Fibroblast of skin of left biceps (primary cell): ENCODE measurements at places on chromosomes 2 and 18.

DNA sequence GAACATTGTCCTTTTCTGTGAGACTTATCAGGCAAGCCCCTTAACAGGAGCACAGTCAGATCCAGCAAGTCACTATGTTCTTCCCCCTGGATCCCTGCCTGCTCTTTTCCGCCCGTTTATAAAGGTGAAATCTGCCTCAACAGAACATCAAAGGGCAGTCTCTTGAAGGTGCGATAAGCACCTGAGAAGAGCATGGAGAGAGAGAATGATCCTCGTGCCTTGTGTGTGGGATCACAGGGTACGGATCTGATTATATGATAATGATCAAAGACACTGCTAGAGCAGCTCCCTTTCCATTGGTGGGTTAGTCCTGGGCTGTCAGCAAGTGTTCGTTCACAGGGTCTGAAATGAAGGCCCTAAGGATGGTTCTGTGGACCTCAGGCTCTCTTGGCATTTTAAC, 106.4 kb downstream of the ZAP70 start:
- no peak for DNase-seq

DNA sequence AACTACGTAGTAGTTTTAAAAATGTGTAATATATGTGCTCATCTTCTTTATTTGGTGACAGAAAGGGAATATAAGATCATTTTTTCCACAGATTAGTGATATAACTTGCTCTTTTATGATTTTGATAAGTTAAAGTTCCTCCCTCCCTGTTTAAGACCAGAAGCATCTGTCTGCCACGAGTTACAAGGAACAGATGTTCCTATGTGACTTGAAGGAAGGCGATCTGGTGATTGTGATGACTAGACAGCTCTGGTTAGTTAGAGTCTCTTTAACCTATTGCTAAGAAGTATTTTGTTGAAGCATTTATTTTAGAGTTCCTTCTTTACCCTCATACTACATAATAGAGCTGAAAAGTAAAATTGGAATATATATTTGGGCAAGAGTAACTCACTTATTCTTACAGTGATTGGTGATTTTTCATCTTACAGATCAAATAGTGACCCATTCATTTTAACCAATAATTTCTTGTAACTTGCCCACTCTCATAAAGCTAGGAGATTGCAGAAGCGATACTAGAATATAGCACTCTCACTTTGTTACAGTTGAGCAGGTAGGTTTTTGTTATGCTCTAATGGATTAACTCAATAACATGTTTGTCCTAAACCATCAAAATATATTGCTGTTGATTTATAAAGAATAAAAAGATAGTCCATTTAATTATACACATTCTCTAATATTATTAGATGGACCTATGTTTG, 218.7 kb downstream of the SLC4A10 start:
- DNase-seq, result no peak

DNA sequence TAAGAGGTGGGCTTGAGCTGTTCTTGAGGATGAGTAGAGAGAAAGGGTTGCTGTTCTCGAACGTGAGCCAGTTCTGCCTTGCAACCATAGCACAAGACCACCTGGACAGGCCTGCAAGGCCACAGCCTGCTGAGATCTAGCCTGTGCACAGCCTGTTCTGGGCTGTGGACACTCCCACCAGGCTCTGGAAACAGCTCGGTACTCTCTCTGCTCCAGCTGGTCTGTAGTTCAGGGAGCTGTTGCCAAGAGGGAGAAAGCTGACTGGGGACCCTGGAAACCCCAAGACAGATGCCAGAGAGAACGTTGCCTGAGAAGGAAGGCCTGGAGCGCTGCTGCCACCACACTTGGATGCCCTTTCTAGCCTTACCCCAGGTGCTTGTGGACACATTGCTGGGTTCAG, 69.8 kb downstream of the CTIF start:
- DNase-seq, result no peak

DNA sequence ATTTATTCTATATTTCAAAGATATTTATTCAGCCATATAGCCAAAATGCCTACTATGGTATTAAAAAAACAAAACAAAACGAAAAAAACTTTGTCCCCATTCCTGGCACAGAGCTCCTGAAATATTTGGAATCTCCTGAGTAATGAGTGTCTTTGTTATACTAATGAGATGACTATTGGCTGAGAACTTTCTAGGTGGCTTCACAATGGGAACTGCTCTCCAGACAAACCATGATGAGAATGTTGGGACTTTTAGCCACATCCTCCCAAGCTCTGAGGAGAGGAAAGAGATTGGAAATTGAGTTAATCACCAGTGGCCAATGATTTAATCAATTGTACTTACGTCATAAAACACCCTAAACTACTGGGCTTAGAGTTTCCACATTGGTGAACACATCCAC, 631.8 kb upstream of the SETBP1 start:
- no peak for DNase-seq

DNA sequence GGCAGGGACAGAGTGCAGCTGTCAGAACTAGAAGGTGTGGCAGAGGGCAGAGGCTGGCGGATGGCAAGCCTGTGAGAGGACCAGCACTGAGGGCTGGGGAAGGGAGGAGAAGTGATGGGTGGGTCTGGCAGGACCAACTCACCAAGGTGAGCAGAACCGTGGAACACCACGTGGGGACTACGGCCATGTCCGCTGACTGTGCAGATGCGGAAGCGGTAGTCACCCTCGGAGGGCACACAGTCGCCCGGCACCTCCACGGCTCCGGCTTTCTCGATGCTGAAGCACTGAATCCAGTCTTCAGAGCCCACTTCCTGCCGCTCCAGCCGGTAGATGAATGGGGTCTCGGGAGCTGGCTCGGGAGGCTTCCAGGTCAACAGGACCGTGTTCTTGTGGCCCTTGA, 4.2 kb downstream of the OBSL1 start:
- DNase-seq, result no peak

GRCh38 chr2:230418341-230419016, 2.5 kb downstream of the SP100 start:
- DNase-seq, result no peak

DNA sequence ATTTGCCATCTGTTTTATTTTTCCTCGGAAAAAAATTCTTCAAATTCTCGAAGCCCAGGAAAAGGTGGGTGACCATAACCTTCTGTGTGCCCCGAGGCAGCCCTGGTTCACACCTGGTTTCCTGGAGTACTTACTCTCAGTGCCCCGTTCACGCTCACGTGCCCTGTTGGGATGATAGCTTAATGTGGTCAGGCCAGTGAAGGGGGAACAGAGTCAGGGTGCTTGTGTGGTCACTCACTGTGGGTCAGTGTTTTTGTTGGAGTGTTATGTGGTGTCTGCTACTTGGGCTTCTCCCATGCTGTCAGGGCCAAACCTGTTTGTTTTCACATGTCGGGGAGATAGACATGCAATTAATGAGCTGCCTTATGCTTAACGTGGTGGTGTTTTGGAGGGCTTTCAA, 78.1 kb downstream of the MAP4K4 start:
- DNase-seq, result no peak

GRCh38 chr2:181275643-181276070, 181.5 kb upstream of the ITGA4 start:
- DNase-seq, result no peak

DNA sequence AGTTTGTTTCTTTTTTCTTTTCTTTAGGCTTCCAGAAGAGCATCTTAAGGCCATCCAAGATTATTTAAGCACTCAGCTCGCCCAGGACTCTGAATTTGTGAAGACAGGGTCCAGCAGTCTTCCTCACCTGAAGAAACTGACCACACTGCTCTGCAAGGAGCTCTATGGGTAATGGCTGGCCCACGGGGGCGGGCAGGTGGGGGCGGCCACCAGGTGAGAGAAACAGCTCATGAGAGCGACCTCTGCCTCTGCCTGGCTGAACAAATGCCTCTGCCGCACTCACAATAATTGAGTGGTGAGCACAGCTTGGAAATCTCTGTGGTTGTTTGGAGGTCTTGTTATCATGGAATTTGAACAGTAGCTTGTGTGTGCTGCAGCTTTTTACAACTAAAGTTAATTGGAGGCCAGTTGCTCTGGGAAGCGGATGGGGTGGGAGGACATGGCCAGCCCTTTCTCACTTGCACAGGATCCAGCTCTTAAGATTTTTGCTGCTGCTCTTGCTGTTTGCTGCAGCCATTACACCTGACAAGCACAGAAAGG, 70.4 kb downstream of the INPP5D start:
- DNase-seq, result no peak

GRCh38 chr2:191938779-191939178, 91.9 kb upstream of the CAVIN2 start:
- DNase-seq, result no peak

GRCh38 chr18:58525928-58526424, 102.9 kb downstream of the ALPK2 start:
- no peak for DNase-seq

- DNase-seq, result no peak
Observed at GRCh38 chr2:238449909-238450417, 23.2 kb downstream of the ASB1 start.

DNA sequence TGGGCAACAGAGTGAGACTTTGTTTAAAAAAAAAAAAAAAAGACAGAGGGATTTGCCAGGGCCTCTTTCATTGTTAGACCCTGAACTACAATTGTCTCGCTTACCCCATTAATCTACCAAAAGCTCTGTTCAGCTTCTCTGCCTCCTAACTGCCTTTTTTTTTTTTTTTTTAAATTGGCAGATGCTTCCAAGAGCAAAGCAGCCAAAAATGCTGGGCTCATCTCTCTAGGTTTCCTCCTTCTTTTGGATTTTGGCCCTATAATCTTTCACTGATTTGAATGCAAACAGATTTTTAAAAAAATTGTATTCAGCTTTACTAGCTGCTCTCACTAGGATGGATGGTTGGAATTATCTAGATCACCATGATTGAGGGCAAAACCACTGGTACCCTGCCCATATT, 33.2 kb upstream of the RAPGEF4 start:
- DNase-seq, result no peak

DNA sequence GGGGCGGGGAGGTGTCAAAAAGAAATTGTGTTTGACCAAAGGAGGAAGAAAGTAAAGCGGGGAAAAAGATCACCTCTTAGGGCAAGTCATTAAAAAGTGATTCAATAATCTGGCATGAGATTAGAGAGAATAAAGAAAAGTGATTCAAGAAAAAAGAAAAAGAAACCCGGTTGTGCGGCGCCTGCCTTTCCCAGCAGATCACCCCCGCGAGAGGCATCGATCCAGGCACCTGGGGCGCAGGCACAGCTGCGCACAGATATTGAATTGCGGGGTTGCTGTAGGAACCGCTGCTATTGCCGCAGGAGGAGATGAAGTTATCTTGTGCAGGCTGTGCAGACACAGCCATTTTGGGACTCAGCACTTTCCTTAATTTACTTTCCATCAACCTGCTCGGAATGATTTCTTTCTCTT, 71.2 kb downstream of the PLB1 start:
- DNase-seq, result no peak

DNA sequence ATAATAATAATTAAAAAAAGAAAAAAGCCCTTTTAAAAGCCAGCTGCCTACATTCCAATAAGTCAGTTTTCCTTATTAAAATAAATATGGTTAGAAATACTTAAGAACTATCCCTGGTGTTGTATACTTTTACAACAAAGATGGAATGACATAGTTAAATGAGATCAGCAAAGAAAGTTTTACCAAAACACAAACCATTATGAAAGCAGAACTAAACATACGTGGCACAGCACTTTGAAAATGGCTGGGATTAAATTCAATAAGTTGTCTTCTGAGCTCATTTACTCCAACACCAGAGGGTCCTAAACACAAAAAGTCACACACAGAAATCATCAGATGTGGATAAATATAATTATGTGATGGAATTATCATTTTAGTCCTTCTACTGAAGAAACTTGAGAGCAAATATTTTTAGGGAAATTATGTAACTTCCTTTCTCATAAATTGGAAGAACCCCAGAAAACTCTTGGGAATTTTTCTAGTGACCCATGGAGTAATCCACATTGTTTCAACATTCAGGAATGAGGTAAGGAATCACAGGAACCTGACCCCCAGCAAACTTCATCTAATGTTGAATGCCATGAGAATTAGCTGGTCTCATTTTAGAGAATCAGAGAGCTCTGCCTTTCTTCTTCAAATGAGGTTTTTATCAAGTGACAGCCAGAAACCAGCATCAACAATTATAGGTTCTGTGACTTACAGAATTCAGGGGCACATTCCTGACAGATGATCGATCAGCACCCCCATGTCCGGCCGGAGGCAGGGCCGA, 11.5 kb upstream of the TMEM237 start:
- DNase-seq, result peak; percentile 90

DNA sequence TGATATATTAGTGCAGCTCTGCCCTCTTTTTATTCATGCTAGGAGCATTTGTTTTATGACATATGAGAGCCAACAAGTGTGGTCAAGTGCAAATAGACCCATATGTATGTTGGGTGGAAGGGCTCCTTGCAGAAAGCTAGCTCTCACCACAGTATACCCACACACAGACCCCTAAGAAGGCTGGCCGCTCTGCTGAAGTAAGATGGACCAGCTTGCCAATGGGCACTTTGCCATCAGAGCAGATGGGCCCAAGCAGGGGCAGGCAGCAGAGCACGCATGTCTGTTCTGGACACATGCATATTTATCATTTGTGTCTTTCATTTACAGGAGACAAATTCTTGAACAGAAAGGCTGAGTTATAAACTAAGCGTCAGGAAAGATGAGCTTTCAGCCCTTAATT, 187.5 kb upstream of the DTNA start:
- DNase-seq, result no peak

DNA sequence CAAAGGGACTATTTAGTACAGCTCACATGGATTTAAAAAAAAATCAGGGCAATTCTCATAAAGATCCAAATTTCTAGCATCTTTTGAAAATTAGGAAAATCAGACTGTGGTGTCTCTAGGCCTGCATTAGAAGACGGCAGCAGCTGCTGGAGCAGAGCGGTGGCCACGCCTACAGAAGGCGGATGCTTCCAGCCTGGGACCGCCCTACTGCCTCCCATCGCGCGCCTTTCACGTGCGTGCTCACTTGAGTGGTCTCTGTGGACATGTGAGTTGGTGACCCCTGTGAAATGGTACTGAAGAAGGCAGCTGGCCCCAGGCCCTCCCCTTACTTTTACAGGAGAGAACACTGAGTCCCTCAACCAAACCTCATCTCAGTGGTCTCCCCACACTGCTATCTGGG, 15.2 kb upstream of the ZFP36L2 start:
- no peak for DNase-seq

- no peak for DNase-seq
Observed at GRCh38 chr2:202780514-202781021, 91.0 kb downstream of the ICA1L start.

- DNase-seq, result no peak
Observed at GRCh38 chr2:134178138-134178877, 75.6 kb upstream of the MGAT5 start.

DNA sequence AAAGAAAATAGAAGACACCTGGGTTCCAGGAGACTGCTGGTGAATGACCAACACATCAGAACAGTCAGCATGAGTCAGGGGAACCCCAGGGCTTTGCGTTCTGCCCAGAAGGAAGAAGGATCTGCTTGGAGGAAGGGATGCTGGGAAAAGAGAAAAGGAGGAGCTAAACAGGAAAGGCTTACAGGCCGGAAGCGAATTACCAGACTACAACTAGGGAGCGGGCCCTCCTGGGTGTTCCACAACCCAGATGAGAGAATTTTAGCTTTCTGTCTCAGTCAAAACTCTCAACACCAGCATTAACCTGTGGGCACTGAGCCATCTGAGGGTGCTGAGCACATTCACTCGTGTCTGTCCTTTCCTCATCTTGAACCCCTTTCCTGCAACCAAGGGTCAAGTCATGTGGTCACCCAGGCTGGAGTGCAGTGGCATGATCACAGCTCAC, 19.2 kb downstream of the CDC42EP3 start:
- no peak for DNase-seq
